ENCODE measurements at places on chromosomes 7 and 10. TPM values are rescaled to one million over a fixed set of nuclear protein-coding genes. Genes with fewer than 3 reads are reported as not detected.

DNA sequence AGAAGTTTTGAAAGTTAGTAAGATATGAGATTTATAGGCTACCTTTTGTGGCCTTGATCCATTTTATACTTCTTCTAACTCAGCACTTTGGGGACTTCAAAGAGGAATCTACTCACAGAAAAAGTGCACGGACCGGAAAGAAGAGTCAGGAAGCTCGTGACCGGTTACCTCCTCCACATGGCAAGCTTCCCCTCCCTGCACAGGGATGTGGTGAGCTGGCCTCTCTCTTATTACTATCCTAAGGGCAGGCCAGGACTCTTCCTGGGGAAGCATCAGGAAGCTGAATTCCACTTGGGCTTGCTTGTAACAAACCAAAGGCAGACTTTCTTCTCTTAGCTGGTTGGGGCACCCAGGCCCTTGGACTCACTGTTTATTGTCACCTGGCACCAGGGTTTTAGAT, 170.8 kb upstream of the GLI3 start:
- no peak for DNase-seq

- no peak for DNase-seq
These were observed 237.3 kb downstream of the MAD1L1 start for GRCh38 chr7:1995426-1995825.

DNA sequence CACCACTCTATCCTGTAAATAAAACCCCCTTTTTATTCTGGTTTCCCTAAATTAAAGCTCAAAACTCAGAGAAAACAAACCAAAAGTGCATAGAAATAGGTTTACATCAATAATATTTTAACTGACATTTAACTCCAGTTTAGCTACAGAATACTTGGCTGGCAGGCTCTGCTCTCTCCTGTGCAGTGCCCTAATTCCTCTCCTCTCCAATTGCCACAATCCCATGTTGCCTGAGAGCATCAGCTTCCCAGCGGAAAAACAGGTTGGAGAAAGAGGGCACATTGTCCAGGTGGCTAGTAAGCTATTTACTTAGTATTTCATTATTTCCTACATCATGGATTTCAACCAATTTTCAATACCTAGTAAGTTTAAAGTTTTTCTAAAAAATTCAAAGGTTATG, 8.7 kb downstream of the SEMA3E start:
- no peak for DNase-seq

DNA sequence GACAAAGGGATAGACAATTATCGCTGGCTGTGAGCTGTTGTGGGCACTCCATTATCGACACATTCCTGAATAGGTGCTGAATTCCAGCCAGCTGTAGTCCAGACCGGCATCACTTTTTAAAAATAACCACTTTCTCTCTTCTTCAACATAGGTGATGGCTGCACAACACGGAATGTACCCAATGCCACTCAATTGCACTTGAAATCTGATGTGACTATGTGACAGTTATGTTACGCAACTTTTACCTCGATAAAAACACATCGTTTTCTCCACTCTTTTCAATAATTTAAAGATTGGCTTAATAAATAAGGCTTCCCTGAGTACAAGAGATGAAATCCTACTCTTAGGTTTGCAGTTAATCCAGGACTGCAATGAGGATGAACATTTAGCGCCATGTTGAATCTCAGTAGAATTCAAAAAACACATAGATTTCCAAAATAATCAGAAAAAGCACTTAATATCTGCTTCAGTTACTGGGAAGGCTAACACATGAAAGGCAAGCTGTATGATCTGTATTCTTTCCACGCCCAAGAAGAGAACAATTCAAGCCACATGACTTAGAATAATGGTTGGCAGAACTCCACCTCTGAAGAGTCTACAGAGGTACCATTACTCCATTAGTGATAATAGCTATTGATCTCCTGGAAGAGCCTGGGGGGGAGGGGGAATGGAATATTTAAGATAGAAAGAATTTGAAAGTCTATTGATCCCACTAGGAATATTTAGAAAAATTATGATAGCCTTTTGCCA, 3.6 kb downstream of the YWHAG start:
- DNase-seq, result no peak

DNA sequence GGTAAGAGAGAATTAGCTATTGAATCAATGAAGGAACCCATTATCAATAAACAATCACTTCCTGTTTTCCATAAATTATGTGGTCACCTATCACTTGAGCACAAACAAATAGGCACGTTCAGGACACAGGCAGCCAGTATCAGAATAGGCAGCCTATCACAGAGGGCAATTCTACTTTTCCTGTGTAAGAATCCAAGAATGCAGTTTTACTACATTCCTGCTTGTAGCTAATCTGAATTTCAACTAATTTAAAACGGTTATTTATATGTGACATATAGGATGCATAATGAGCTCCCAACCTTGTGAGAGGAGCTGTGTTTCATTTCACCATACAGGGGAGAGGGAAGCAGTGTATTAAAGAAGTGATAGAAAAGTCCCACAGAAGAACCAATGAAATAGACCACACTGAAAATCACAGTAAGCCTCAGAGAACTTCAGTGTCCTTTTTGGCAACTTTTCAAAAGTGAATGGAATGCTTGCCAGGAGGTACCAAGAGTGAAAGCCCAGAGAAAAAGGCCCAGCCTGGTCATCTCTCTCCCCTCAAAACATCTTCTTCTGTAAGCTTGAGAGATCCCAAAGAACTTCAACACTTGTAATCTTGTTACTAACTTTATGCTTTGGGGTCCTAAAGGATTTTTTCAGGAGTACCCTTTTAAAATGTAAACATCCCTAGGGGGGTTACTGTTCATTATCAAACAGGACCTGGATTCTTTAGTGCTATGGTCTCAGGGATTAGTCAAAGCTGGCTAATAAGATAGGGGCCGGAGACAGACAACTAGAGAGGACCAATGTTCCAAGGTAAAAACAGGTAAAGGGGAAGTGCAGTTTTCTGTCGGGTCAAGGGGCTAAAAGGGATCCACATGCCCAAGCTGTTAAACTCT, 1.3 kb downstream of the IMMP2L start:
- no peak for DNase-seq

DNA sequence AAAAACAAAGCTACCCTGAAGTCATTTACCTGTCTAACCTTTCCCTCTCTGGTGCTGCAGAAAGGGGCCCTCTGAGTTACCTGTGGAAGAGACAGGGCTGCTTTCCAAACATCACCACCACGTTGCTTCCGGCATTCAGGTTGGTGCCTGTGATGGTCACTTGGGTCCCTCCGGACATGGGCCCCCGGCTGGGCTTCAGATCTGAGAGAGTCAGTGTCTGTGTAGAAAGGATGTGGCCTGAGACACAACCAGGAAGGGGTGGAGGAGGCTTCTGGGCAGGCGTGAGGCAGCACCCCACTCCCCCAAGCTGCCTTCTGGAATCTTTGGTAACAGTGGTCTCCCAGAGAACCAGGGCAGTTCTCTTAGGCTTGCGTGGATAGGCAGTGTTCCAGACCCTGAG, 388.9 kb downstream of the PLXNA4 start:
- no peak for DNase-seq

- no peak for DNase-seq
These were observed 746.5 kb downstream of the AUTS2 start for GRCh38 chr7:70344726-70345125.

The ELAPOR2 gene
- 2.9 TPM for total RNA-seq

The EVX1 gene
- total RNA-seq, result not detected

The FZD8 gene
- 0.42 TPM for total RNA-seq

The MBL2 gene
- total RNA-seq, result not detected

The RINT1 gene
- total RNA-seq, result 22.0 TPM
